ENCODE measurements at places on chromosomes 12 and 14. TPM values are rescaled to one million over a fixed set of nuclear protein-coding genes. Genes with fewer than 3 reads are reported as not detected.

DNA sequence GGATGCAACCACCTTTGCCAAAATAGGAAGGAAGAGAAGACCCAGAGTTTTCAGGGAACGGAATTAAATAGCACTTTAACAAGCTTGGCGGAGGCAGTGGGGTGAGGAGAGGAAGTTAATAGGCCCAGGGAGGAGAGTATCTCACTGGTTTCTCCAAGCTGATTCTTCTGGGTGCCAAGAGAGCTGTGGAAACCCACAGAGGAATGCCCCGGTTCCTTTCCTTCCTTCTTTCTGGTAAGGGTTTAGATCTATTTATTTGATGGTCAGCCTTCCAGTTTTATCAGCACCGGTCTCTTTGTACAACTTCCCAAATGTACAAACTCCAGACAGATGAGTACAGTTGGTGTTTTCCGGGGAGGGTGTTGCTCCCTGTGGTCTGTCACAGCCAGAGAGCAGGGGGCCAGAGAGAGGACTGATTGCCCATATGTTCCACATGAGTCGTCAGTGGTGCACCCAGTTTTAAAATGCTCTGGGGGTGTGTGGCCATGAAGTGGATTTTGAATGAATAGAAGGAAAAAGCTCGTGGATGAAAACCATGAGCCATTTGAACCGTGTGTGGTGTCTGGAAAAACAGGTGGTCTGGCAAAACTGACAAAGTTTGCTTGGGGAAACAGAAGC, 26.6 kb downstream of the PRKCH start:
- DNase-seq, result no peak

GRCh38 chr12:18851271-18851670, 113.4 kb downstream of the CAPZA3 start:
- no peak for DNase-seq

DNA sequence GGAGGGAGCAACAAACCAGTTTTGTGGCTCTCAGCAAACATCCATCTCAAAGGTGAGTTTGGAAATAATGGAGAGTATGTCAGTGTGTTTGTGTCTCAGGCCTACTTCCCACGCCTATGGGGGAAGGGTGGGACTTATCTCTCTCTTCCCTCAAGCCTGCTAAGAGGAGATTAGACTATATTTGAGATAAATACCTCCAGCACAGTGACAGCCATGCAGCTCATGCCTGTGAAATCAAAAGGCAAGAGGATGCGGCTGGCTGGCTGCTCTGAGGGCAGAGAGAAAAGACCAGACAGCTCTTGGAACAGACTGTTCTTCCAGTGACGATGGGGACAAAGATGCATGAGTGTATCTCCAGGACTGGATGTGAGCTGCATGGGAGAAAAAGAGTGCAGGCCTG, 14.7 kb upstream of the POC1B start:
- no peak for DNase-seq

DNA sequence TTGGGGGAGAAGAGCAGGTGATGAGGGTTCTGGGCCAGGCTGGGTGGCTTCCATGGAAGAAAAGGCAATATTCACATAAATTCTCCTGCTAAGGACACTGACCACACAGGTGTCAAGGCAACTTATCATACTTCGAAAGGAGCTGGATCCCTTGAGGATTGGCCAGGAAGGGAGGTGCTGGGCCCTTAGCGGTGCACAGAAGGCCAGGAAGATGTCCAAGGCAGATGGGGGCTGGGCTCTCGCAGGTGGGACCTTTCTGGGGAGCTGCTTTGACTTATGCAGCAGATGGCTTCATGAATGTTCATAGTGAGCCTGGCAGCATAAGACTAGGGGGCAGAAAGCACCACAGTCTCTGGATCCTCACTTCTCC, 3.9 kb downstream of the CD63 start:
- no peak for DNase-seq

- no peak for DNase-seq
Observed at GRCh38 chr14:38233218-38233617, 22.7 kb downstream of the CLEC14A start.

DNAI7 gene
- 6.5 TPM for polyA plus RNA-seq

DNA sequence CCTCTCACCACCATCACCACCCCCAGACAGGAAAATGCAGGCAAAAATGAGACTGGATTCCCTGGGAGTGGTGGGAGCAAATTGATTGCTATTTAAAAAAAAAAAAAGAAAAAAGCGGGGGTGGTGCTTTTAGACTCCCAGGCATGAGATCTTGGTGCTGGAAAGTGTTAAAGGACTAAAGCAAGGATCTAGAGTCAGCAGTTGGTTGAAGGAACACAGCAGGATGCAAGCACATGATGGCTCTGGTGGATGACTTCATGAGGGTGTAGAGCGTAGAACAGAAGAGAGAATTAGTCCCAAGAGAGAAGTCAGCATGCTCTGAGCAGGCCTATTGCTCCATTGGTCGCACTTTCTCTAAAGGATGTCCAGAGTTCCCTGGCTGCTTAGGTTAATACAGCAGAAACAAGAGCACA, 183.8 kb upstream of the HMGA2 start:
- DNase-seq, result no peak

- DNase-seq, result no peak
Observed at GRCh38 chr12:103957865-103958388, 7.7 kb upstream of the TDG start.

NANOG gene
- polyA plus RNA-seq, result 0.08 TPM

GRCh38 chr14:95452176-95452892, 64.1 kb downstream of the SYNE3 start:
- no peak for DNase-seq

- DNase-seq, result no peak
Observed at GRCh38 chr12:51246254-51246853, 7.7 kb downstream of the DAZAP2 start.

GRCh38 chr12:47885012-47885501, 19.7 kb downstream of the VDR start:
- DNase-seq, result no peak

DNA sequence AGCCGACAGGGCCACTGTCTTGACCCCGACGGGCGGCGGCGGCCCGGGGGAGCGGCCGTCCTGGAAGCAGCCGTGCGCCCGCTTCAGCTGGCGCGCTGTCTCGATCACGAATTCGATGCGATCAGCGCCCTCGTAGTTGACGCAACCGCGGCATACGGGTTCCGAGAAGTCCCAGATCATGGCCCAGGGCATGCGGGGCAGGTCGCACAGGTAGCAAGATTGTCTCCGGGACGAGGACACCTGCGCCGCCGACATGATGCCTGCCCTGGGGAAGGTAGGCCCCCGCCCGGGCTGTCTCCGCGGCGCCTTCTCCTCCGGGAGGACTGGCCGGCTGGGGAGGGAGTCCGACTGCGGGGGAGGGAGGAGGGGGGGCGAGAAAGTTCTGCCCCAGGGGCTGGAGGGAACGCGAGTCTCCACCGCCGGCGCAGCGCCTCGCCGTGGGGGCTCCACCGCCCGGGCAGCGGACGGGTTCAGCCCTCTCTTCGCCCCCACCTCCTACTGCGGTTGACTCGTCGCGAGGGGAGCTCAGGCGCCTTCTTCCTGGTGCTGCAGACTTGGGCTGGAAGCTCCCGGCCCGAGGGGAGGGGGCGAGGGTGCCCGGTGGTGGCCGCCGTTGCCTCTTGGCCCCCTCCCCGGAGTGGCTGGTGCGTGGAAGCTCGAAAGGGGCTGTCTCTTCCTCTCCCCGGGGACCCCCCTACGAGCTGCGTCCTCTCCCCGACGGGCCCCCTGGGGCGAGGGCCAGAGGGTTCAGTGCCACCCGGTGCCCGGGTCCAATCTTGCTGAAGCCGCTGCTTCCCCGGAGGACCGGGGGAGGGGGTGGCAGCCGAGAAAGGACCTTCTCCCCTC, 747 bp downstream of the IRF2BPL start:
- DNase-seq, result no peak

DNA sequence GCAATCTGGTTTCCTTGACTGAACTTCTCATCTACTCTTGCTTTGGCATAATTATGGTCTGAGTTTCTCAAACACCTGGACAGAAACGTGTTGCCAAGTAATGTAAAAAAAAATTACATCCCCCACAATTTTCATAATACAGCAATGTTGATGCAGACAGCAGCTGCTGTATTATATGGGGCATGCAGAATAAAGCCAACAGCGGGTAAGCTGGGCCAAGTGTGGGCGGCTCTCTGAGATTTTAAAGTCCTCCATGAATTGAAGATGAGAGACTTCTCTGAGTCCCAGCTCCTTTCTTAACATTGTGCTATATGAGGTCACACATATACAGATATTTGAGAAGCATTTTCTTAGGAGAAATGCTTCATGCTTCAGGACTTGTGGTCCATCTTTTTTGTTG, 881.2 kb downstream of the GALC start:
- DNase-seq, result no peak

GRCh38 chr14:90624732-90625400, 191.4 kb downstream of the TTC7B start:
- DNase-seq, result no peak

- no peak for DNase-seq
Observed at GRCh38 chr14:90062127-90062794, 467 bp downstream of the KCNK13 start.

- no peak for DNase-seq
Observed at GRCh38 chr14:101412739-101413138, 148.6 kb upstream of the DIO3 start.

DNA sequence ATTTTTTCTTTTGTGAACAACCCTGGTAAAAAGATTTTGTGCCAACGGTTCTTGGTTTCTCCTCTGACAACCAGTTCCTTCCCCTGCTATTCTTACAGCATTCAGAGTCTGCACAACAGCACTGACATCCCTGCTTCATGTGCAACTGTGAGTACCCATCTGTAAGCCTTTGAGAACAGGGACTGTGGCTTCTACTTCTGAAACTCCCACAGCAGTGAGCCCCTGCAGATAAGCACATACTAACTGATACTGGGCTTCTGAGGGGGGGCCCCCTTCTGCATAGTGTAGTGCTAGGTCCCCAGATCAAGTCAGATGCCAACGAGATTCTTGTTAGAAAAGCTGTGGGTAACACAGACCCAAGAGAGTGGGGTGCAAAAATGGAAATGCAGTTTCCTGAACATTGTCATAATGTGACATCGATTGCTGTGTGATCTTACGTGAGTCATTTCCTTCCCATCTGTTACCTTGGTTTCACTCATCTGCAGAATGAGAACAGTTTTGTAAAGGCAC, 11.1 kb upstream of the NINJ2 start:
- DNase-seq, result no peak

CLEC2A gene
- polyA plus RNA-seq, result not detected

RIN3 gene
- polyA plus RNA-seq, result 7.0 TPM

GRCh38 chr12:46149079-46149464, 119.8 kb downstream of the SLC38A1 start:
- DNase-seq, result no peak

DNA sequence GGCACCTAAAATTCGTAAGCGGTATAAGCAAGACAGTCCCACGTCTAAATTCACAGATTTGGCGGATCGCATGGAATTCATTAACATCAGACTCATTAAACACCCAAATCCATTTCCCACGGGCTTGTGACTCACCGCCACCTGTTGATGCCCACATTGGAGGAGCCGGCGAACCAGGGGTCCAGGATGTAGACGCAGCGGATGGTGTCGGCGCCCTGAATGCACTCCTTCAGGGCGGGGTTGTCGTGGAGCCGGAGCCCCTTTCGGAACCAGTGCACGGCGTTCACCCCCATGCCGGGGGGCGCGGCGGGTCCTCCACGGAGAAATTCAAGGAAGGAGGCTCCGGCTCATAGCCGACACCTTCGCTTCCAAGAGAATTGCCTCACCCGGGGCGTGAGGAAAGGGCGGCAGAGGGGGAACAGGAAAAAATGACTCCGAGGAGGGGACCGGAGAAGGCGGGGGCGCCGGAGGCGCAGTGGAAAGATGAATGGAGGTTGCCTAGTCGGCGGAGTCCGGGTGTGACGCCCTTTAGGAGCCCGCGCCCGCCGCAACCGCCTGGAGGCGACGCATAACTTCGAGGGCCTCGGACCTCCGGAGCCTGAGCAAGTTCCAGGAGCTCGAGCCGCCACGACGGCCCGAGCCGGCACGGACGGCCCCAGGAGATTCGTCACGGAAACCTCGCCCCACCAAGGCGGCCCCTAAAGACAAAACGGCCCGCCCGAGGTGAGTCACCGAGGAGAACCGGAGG, 506 bp downstream of the CRY1 start:
- no peak for DNase-seq

A2M gene
- polyA plus RNA-seq, result 247 TPM

CCDC184 gene
- polyA plus RNA-seq, result 0.39 TPM

PPP1R1A gene
- polyA plus RNA-seq, result 52.2 TPM

KRT6C gene
- not detected for polyA plus RNA-seq

- DNase-seq, result no peak
Observed at GRCh38 chr14:94077111-94077821, 3.7 kb downstream of the DDX24 start.

DNA sequence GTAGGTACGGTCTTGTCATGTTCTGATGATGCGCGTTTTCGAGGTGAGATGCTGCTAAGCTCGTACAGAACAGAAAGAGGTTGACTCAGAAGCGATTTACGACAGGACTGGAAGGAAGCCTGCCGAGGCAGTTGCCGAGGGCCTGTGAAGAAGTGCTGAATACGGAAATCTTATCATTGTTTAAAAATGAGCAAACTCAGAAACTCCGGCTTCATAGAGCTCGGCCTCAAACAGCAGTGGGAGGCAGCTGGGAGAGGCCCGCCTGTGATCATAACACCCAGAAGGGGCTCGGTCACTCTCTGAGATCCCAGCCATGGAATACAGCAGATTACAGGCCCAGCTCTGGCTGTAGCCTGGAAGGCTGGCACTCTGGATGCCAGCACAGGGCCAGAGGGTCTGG, 87.4 kb downstream of the CPSF2 start:
- no peak for DNase-seq

FOXG1 gene
- 0.04 TPM for polyA plus RNA-seq

DNA sequence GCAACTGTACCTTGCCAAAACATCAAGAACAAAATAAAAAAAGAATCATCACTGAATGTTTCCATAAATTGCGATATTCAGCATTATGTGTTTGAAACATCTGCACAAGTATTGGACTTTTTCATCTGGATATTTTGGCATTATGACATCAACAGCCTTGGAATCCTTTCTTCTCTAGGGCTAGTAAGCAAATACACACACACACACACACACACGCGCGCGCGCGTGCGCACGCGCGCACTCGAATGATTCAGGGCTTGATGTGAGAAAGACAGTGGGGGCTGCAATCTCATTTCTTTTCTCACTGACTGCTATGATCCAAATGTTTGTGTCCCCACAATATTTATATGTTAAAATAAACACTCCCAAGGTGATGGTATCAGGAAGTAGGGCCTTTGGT, 90.0 kb upstream of the SLC38A4 start:
- no peak for DNase-seq

TIMELESS gene
- polyA plus RNA-seq, result 33.6 TPM

DNA sequence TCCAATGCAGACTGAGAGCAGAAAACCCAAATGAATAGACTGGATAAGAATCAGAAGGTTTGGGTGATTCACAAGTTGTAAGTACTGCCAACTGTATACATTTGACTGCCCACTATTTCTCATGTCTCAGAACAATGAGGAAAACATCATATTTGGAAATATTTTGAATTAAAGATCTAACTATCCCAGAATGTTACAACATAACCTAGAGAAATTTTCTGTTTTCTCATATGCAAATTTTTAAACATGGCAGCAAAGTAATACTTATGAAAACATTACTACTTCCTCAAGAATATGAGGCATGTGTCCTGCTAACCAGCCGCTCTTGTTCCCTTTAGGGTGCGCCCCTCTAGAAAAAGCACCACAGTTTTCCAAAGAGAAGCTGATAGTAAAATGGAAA, 179.9 kb downstream of the PTPRO start:
- DNase-seq, result no peak

Data from right renal pelvis (tissue), 4 donors.